Kidney epithelial cell (primary cell): ENCODE measurements at places on chromosomes 13 and 19. TPM values are rescaled to one million over a fixed set of nuclear protein-coding genes. Genes with fewer than 3 reads are reported as not detected.

- DNase-seq = no peak
These were observed 465.1 kb upstream of the ZNF507 start for GRCh38 chr19:31880283-31880682.

DNA sequence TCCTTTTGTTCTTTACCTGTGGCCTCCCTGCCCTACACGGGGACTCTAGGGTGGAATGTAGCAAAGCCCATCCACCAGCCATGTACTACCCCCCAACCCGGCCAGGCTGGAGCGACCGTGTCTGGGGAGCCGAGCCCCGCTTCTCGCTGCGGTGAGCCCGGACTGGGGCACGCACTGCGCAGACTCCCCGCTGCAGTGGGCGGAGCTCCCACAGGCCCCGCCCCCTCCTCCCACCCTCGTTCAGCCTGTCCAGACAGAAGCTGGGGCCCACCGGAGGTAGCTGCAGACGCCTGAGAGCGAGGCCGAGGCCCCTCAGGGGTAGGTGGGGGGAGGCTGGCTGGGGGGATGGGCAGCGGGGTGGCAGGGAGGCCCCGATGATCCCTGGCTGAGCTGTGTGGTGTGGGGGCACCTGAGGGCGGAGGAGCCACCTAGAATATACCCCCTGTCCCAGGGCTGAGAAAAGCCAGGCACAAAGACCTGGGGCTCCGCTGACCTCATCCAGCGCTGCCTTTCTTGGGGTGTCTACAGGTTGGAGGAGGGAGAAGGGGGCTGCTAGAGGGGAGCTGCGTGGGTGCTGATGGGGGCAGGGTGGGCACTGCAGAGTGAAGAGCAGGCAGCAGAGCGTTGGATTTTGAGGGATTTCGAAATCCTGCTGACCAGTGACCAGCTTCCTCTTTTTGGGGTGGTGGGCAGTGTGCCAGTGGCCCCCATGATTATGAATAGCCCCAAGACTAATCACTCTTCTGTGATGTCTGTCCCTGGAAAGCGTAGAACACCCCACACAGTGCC lies 17.3 kb downstream of the PLD3 start:
- DNase-seq = no peak

- no peak for DNase-seq
These were observed 16.0 kb downstream of the MAG start for GRCh38 chr19:35307931-35308330.

- DNase-seq = no peak
These were observed 1610.2 kb downstream of the SLITRK5 start for GRCh38 chr13:89281331-89281730.

- DNase-seq = no peak
These were observed 2.3 kb upstream of the ANKLE1 start for GRCh38 chr19:17279436-17279835.

DNA sequence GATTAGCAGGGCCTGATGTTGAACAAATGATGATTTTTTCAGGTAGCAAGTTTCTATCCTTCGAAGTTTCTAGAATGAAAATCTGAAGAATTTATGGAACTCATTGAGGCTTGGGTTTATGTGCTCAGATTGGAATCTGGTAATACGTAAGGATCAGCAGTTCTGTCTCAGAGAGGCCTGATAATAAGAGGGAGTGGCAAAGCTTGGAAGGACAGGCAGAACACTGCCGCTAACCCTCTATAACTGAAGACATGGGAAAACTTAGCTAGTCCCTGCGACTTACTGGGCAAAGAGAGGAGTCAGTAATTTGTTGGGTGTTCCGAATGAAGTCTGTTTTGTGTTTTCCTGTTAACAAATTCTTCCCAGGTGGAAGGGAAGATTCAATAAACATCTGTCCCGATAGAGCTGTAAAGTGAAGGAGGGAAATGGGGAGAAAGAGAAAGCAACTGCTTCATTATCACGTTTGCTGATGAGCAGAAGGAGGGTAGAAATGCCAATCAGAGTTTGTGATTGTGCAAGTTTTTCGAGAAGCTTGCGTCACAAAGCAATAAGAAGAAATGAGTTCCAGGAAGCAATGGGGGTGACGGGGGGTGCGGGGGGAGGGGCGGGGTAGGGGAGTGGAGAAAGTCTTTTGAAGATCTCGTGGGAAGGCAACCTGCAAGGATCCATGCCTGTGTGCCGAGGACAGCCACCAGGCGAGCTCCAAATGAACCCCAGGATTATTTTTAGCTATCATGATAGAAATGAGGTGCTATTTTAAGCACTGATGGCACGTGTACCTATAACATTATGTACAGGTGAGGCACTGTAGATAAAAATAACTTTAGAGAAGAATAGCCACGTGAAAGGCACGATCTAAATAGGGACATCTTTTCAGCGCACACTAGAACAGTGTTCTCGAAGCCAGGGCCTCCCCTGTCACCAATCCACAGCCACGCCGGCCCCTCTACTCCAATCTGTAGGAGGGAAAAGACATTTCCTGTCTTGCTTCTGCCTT lies 224.1 kb downstream of the FGF9 start:
- no peak for DNase-seq

- DNase-seq = no peak
These were observed 19.9 kb upstream of the CYP4F8 start for GRCh38 chr19:15595069-15595468.

Gene PBX4
- 0.41 and 1.7 TPM in 2 replicates for total RNA-seq

Gene MRPL54
- total RNA-seq = 48.4 and 120 TPM in 2 replicates

Gene MTRF1
- total RNA-seq = 8.5 and 11.1 TPM in 2 replicates

Gene C13orf42
- not detected in 2 replicates for total RNA-seq

Gene FCGBP
- total RNA-seq = 0.17 and 0.89 TPM in 2 replicates

Gene CDX2
- not detected in 2 replicates for total RNA-seq
